Tongue (tissue), 3 donors: ENCODE measurements at places on chromosomes 11 and 22.

GRCh38 chr11:75667831-75668450 lies 897 bp downstream of the MAP6 start:
- peak; percentile 68 for DNase-seq

- DNase-seq: no peak
These were observed 19.6 kb upstream of the PDGFD start for GRCh38 chr11:104183593-104183992.

GRCh38 chr11:59708537-59708936 lies 5.1 kb downstream of the OR10V1 start:
- DNase-seq: no peak

DNA sequence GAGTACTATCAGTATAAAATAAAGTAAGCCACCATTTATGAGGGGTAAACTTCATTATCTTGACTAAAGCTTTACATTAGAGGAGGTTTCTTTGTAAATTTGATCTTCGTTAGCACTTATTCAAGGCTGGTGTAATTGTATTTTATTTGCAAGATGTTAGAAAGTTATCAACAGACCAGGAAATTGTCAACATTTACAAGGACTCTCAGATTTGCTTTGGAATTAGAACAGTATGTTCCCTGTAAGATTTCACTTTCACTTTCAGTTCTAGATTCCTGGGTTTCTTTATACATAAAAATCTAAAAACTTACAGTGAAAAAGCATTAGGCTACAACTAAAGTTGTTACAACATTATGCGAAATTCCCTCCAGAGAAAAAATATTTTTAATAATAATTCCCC lies 4.6 kb upstream of the BIRC3 start:
- peak; percentile 28 for DNase-seq

GRCh38 chr22:49790912-49791311 lies 36.8 kb downstream of the BRD1 start:
- DNase-seq: no peak

DNA sequence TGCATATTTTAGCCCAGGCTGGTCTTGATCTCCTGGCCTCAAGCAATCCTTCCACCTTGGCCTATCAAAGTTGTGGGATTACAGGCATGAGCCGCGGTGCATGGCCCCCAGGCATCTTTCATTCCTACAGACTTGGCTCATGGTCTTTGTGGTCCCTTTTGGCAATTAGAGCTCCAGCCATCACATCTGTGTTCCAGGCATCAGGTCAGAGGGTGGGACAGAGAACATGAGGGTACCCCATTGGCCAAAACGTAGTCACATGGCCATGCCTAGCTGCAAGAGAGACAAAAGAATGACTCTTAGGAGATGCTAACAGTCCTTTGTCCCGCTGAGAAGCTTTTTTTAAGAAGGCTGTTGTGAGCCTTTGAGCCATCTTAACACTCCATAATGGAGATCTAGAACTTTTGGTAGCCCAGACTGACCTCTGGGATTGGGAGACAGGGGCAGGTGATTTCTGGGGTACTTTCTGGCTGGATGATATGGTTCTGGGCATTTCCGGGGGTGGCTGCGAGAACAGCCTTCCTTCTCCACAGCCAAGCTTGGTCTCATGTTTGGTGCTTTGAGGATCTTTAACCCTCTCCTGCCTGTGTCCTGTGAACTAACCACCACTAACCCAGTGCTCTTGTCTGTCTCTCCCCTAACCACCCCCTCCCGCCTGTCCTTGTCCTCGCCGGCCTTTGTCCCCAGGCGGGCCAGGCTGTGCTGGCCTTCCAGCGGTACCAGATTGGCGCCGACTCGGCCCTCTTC lies 18.4 kb upstream of the TAB1 start:
- DNase-seq: no peak

DNA sequence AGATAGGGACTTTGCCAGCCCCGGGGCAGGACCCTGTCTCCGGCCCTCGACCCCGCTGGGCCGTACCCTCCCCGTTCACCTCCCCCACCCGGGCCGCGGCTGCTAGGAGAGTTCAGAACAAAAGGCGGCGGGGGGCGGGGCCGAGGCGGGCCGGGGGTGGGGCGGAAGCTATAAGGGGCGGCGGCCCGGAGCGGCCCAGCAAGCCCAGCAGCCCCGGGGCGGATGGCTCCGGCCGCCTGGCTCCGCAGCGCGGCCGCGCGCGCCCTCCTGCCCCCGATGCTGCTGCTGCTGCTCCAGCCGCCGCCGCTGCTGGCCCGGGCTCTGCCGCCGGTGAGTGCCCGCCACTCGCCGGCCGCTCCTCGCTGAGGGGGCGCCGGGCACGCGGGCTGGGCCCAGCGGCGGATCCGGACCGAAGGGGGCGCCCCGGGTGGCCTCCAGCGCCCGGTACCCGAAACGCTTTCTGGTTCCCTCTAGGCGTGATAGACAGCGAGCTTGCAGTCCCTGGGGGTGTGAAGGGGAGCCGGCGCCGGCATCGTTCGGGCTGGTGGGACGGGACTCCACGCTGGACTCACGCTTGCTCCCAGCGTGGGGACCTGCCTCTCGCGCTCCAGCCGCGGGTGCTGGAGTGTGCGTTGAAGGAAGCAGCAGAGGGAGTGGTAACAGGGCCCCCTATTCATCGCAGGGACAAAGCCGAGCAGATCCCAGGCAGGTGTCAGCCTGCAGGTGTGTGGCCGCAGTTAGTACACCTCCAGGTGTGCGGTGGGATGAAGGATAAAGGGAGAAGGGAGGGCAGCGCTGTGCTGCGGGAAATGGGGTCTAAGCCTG lies at the start of gene MMP11:
TSS of gene MMP11 (plus strand) at position 201 of the 825 bp plus-strand sequence. CDS start at position 223, 22 bp downstream.
- peak; percentile 75 for DNase-seq

GRCh38 chr11:31798057-31798553 lies 13.0 kb downstream of the PAX6 start:
- no peak for DNase-seq

GRCh38 chr11:75170516-75171201 lies 19.8 kb downstream of the SLCO2B1 start:
- no peak for DNase-seq

- DNase-seq: peak; percentile 76
These were observed 718.8 kb downstream of the CNTN5 start for GRCh38 chr11:99739464-99740089.

GRCh38 chr11:4466871-4467442 lies 15.5 kb upstream of the OR52K1 start:
- DNase-seq: no peak

DNA sequence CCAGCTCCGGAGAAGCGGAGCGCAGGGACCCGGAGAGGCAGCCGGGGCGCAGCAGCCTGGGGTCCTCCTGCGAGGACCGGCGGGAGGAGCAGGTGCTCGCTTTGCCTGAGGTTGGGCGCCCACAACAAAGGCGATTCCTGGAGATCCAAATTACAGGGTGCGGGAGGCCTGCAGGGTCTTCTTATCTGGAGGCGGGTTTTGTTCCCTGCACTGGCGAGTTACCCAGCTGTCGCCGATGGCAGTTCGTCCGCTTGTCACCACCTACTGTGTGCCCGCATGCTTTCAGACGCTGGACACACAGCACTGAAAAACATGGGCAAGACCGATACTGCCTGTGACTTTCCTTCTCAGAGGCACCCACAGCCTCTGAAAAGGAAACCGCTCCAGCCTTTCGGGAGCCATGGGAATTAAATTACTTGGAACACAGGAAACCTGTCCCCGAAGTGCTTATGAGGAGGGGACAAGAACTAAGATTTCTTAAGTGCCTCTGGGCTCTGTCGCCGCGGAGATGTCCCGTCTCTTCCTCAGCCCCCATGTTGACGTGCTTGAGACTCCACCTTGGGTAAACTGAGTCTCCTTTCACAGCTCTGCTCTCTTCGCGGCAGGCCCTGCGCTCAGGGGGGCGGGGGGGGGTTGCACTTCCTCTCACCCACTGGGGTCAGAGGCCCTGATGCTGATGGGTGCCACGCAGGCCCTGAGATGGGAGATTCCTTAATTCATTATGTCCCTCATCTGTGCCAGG lies 1.3 kb upstream of the ZFTA start:
- DNase-seq: peak; percentile 38

- DNase-seq: no peak
These were observed 5.5 kb downstream of the PRSS23 start for GRCh38 chr11:86805873-86806310.

DNA sequence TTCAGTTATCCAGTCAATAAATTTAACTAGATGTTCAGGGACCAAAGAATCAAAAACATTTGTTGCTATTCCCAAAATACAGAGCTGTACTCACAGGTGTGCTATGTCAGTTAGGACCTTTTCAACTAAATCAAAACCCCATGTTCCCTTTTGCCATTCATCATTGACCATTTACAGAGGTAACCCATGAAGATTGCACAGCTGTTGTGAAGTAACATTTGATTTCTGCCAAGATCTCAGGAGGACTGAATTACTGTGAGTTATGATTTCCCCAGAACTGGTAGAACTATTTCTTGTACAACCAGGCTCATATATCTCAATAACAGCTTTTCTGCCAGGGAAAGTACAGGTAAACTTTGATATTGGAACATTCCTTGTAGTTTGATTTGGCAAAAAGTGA lies 131.1 kb upstream of the FIBIN start:
- no peak for DNase-seq

- no peak for DNase-seq
These were observed 107.6 kb downstream of the SHANK2 start for GRCh38 chr11:71144736-71145135.

DNA sequence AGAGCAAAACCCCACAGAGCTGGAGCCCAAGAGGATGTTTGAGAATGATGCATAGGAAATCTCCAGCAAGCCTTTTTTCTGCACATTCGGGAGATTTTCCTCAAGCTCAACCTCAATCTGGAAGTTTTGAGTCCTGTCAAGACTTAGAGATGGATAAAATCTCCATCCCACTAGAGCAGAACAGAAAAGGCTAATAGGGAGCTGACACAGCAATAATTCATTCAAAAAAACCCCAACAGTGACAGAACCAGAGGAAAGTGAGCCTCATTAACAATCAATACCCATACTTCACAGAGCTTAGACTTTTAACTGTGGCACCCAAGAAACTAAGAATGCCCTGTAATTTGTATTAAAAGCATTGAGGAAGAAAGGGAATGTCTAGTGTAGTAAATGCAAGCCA lies 115.9 kb upstream of the BDNF start:
- DNase-seq: no peak

- peak; percentile 68 for DNase-seq
These were observed 32.6 kb downstream of the NFAM1 start for GRCh38 chr22:42399315-42400271.

DNA sequence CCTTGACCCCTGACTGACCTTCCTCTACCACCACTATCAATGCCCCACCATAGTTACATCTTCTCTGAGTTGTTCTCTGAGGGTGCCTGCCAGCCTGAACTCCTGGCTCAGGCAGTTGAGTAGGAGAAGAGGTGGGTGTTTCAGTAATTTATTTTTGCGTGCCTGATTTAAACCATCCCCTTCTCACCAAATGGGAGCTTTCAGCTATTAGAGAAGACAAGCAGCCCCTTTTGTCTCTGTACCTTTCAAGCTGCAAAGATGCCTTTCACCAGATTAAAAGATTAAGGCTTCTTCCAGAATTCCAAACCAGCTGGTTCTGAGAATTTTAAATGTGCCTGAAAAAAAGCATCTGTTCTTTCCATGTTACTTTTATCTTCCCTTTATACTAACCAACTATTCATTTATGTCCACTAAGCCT lies 223.8 kb downstream of the FAM76B start:
- peak; percentile 77 for DNase-seq

GRCh38 chr11:117770061-117770460 lies 27.0 kb downstream of the DSCAML1 start:
- no peak for DNase-seq

GRCh38 chr22:24026733-24027132 lies 15.6 kb downstream of the CABIN1 start:
- DNase-seq: no peak

DNA sequence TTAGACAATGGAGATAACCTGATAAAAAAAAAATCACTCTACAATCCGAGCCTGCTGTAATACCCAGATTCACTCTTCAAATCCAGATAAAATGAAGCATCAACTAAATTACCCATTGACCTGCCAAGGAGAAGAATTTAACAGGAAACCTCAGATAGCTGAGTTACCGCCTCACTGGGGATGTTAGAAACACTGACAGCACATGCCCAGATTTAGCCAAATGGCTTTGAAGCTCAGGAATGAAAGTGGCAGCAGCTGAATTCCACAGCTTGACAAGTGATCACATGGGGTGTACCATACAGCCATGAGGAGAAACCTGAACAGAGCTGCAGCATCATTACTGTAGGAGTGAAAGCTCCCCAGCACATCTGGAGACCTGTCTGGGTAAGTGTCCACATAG lies 807.6 kb downstream of the DLG2 start:
- peak; percentile 30 for DNase-seq

DNA sequence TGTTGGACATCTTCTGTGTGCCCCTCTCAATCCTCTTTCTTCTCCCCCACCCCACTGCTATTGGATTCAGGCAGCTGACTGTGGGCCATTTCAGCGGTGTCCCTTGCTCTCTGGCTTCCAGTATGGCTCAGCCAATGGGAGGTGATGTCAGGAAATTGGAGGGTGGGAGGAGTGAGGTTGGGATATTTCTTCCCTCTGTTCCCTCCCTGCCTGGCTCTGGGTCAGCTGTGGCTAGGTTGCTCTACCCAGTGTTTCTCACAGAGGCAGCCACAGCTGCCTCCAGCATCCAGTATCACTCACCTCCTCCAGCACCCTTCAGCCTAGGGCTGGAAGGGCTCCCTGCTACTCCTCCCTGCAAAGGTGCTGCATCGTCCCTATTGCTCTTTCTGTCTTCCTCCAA lies 423.5 kb downstream of the MIAT start:
- DNase-seq: no peak

- no peak for DNase-seq
These were observed 1.8 kb downstream of the SPATA19 start for GRCh38 chr11:133843454-133843987.

- no peak for DNase-seq
These were observed 315.8 kb downstream of the BLID start for GRCh38 chr11:121800240-121800639.

GRCh38 chr11:103202048-103202651 lies 92.9 kb downstream of the DYNC2H1 start:
- DNase-seq: peak; percentile 56

GRCh38 chr11:85918910-85919794 lies 64.0 kb downstream of the CCDC83 start:
- DNase-seq: no peak

- DNase-seq: no peak
These were observed 6.1 kb upstream of the CHST1 start for GRCh38 chr11:45671246-45672171.

- DNase-seq: no peak
These were observed 11.3 kb upstream of the SLC37A4 start for GRCh38 chr11:119041821-119042514.

DNA sequence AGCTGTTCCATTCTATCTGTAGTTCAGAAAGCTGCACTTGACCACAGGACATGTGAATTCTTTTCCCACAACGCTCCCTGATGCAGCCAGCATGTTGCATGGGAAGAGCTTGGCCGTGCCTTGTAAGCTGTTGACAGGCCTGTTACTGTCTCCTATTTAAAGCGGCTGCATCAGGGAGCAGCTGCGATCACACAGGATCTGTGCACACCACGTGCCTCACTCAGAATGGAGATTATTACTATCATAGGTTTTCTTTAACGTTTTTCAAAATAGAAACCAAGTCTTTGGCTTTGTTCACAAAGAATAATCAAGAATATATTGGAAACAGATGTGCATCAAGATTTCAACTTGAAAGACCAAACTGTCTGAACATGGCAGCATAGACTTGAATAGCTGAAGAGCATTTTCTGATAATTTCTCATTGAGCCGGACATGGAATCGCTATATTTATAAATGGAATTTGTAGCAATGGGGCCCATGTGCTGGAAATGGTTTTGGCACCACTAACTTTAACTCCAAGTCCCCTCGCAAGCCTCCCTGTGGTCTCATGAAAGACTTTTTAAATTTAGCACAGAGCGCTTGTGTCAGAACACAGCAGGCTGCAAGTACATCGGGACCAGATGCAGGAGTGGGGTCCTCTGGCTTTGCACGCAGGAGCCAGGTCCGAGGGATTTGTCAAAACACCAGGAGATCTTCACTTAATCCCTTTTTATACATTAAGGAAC lies 40.8 kb upstream of the MYO18B start:
- DNase-seq: peak; percentile 97

- no peak for DNase-seq
These were observed 443.7 kb downstream of the TBC1D22A start for GRCh38 chr22:47206164-47206563.
